Esophagus squamous epithelium (tissue), 5 donors: ENCODE measurements at places on chromosomes 16 and 17. TPM values are rescaled to one million over a fixed set of nuclear protein-coding genes. Genes with fewer than 3 reads are reported as not detected.

GH1 gene
- total RNA-seq, result not detected

CES4A gene
- total RNA-seq, result 5.7 TPM

RNF222 gene
- 8.1 TPM for total RNA-seq

GRCh38 chr16:56247808-56248207 is 56.5 kb downstream of the GNAO1 start:
- H3K36me3 ChIP-seq, result no peaks in the 10 kb centered on the region
- no peaks in the 10 kb centered on the region for H3K4me1 ChIP-seq
- no peaks in the 10 kb centered on the region for H3K27me3 ChIP-seq
- no peak overlapping the region for H3K27ac ChIP-seq

GRCh38 chr17:41278176-41278955 is 2.9 kb downstream of the KRTAP9-7 start:
- no peak overlapping the region for H3K27ac ChIP-seq
- no peak for DNase-seq
- H3K36me3 ChIP-seq, result no peaks in the 10 kb centered on the region
- H3K27me3 ChIP-seq, result no peaks in the 10 kb centered on the region

- no peak overlapping the region for H3K4me3 ChIP-seq
- H3K4me1 ChIP-seq, result no peaks in the 10 kb centered on the region
- H3K27me3 ChIP-seq, result no peaks in the 10 kb centered on the region
- DNase-seq, result no peak
Measured at GRCh38 chr17:41476866-41477815, 3.8 kb downstream of the KRT35 start.

GRCh38 chr16:11611871-11612664 is 25.3 kb upstream of the LITAF start:
- no peak for DNase-seq
- H3K27me3 ChIP-seq, result no peaks in the 10 kb centered on the region
- no peaks in the 10 kb centered on the region for H3K36me3 ChIP-seq
- H3K4me1 ChIP-seq, result peaks cover 24% of the 10 kb centered on the region
- H3K4me3 ChIP-seq, result no peak overlapping the region
- peak overlapping the region; percentile 47 for H3K27ac ChIP-seq

GRCh38 chr17:11495613-11496012 is 102.7 kb upstream of the DNAH9 start:
- H3K4me1 ChIP-seq, result no peaks in the 10 kb centered on the region
- H3K36me3 ChIP-seq, result no peaks in the 10 kb centered on the region
- no peak overlapping the region for H3K4me3 ChIP-seq
- no peak for DNase-seq
- H3K27ac ChIP-seq, result no peak overlapping the region
